ENCODE measurements at places on chromosomes 2 and 18. TPM values are rescaled to one million over a fixed set of nuclear protein-coding genes. Genes with fewer than 3 reads are reported as not detected.
A peak's percentile ranks its signal among the peaks of the same experiment; 100 is the strongest.

DNA sequence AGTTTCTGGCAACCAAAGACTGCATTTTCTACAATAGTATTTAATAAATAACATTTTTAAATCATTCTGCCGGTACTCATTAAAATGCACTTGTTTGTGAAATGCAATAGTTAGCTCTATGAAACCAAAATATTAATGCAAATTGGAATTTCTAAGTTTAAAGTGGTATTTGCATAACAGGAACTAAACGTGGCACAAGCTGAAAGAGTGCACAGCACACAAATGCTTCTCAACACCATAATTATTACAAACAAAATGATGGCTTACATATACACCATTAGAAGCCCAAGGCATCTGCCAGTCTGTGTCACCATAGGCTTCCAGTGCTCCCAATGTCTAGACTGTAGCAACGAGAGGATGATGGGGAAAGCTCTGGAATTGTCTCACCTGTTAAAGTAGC is 280.5 kb downstream of the TCF4 start:
- H3K27me3 ChIP-seq = no peaks in the 10 kb centered on the region
- H3K27ac ChIP-seq = no peak overlapping the region
- no peak overlapping the region for H3K4me3 ChIP-seq
- H3K36me3 ChIP-seq = no peaks in the 10 kb centered on the region
- DNase-seq = no peak

GRCh38 chr2:222928335-222928734 is 67.5 kb downstream of the ACSL3 start:
- no peaks in the 10 kb centered on the region for H3K4me1 ChIP-seq
- peak overlapping the region; percentile 5 for H3K27ac ChIP-seq

DNA sequence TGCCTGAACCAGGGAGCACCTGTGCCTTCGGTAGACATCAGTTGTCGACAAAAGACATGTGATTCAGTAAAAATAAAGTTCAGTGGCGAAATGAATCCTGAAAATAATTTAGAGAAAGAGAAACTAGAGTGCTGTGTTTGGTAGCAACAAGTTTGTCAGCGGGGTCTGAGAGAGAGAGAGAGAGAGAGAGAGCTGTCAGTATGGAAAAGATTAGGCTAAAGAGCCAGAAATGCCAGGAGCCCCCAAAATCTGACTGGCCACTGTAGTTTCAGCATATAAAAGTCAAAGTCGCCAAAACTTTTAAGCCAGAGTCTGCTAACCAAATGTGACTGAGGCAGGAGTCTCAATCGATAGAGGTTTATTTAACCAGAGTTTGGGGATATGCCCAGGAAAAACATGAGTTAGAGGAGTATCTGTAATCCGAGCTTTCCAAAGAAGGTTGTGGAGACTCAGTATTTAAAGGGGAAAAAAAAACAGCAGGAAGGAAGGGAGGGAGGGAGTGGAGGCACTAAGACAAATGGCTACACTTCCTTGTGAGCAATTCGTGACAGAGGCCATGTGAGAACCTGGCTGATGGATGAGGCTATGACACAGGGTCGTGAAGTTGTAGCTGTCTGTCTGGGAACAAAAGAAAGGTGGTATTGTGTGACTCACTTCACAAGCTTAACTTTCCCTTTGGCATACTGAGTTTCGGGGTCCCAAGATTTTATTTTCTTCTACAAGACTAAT is 20.5 kb upstream of the GNAL start:
- no peaks in the 10 kb centered on the region for H3K4me1 ChIP-seq
- H3K36me3 ChIP-seq = no peaks in the 10 kb centered on the region
- no peak for DNase-seq
- no peak overlapping the region for H3K4me3 ChIP-seq

Gene NAT8
- not detected for total RNA-seq

GRCh38 chr2:65877331-65878010 is 445.1 kb upstream of the SPRED2 start:
- no peak overlapping the region for H3K27ac ChIP-seq
- H3K4me1 ChIP-seq = no peaks in the 10 kb centered on the region
- no peak for DNase-seq
- H3K36me3 ChIP-seq = no peaks in the 10 kb centered on the region

All from PC-9 (cell line).